NCI-H69 (cell line): ENCODE measurements at places on chromosomes 11 and 22.

DNA sequence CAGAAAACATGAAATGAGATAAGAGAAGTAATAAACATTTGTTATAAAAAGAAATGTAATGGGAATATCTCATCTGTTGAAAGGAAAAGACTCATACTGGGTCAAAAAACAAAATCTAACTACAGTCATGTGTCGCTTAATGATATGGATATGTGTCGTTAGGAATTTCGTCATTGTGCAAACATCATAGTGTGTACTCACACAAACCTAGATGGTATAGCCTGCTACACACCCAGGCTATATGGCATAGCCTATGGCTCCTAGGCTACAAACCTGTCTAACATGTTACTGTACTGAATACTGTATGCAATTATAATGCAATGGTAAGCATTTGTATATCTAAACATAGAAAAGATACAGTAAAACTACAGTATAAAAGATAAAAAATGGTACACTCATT lies 89.8 kb upstream of the ZC3H12C start:
- peak; percentile 76 for DNase-seq

GRCh38 chr11:26199331-26200095 lies 132.4 kb upstream of the ANO3 start:
- DNase-seq: no peak

DNA sequence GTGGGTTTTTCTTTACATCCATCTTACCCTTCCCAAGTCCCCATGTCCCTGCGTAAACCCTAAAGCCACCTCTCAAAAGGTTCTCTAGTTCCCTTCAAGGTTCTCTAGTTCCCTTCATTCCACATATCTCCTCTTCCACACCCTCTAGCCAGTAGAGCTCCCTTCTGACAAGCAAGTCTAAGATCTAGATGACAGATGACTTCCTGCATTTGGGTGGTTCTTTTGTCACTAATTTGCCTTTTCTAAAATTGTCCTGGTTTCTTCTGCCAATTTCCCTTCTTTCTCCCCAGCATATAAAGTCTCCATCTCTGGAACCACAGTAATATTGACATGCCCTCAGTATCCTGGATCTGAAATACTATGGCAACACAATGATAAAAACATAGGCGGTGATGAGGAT lies 7.8 kb downstream of the CD3E start:
- DNase-seq: no peak

GRCh38 chr22:43498856-43499253 lies 87.0 kb downstream of the MPPED1 start:
- DNase-seq: no peak

DNA sequence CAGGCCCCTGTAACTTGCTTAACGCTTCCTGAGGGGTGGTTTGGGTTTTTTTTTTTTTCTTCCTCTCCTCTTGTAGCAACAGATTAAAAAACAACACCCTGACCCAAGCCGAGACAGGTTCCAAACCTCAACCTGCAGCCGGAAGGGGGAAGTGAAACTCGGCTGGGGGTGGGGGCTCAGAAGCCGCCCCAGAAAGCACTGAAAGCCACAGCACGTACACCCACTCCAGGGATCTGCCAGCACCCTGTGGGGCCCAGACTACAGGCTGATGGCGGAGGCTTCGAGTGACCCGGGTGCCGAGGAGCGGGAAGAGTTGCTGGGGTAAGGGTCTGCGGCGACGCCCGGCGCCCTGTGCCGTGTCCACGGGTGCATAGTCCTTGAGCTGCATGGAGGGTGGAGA lies at the start of gene LSP1:
Gene LSP1, plus strand, starts transcription at position 208 of the 400 bp plus-strand sequence. Its CDS starts 61 bp downstream, at position 269.
- no peak for DNase-seq

DNA sequence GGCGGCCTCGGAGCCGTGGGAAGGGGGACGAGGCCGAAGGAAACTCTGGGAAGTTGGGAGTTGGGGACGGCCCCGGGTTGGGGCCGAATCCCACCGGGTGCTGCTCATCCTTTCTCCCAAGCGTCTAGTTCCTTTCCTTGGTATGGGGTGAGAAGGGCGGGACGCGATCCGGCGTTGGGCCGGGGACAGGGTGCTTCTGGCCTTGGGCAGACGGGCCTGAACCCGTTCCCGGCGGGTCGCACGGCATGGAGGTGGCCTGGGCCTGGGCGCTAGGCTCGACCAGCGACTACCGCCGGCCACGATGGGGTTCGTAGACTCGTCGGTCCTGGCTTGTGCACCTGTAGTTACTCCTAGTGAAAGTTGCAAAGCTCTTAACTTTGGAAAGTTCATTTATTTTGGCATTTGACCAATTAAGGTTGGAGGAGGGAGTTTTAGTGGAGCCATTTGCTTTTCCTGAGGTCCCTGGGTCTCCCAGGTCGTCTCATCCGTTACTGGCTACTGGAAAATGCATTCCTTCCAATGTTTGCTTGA lies 1.0 kb downstream of the SYT9 start:
- DNase-seq: peak; percentile 45

DNA sequence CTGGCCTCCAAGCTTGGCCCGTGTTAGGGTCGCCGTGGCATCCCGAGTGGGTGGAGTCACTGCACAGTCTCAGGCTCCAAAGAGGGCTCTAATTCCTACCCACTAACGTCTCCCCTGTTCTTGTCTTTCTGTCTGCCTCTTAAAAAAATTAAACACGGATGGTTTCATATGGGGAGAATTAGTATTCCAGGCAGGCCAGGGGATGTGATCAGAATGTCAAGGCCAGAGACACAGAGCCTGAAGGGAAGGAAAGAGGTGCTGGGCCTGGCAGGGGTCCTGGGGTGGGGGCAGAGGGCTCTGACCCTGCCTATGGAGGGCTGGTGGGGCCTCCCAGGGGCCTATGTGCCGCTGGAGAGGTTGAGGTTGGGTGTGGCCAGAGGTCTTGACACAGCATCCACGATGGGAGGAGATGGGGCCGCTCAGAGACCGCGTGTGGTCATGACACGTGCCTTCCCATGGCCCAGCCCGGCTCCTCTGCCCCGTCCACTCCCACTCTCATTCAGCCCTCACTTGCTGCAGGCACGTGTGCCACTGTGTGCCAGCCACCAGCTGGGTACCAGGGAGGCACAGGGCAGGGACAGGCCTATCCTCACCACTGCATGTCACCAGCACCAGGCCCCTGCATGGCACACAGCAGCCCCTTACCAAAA lies 56.5 kb downstream of the FLRT1 start:
- no peak for DNase-seq

DNA sequence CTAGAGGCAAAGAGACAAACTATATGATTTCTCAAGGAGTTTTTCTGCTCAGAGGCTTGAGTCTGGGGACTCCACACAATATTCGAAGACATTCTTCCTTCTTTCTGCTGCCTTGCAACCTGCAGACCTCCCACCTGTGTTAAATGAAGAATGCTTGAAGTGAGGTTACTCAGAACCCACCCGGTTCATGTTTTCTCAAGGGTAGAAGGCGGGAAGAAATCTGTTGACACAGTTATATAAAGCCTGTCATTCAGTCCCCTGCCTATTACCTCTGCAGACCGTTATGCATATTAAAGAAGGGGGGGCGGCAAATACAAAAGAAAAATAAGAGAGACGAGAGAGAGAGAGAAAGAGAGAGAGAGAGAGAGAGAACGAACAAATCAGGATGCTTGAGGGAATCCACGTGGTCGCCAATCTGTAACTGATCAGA lies 2.2 kb upstream of the KMT2A start:
- DNase-seq: peak; percentile 85

GRCh38 chr11:512761-513595 lies 5.9 kb upstream of the RNH1 start:
- no peak for DNase-seq

DNA sequence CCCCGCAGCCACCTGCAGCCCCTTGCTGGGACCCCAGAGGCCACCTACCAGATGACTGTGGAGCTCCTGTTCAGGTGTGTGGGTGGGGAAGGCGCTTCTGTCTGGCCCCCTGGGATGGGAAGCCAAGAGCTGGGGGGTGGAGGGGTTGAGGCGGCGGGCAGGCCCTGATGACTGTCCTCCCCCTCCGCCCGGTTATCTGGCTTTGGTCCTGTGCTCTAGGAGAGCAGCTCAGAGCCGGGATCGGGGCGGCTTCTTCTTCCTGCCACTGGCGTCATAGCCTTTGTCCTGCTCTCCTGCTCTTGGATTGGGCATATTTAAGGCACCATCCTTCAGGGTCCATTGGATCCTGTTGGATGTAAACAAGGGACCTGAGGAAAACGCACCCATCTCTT lies 38.4 kb downstream of the TPCN2 start:
- DNase-seq: no peak

GRCh38 chr11:14554959-14555358 lies 34.8 kb upstream of the PSMA1 start:
- no peak for DNase-seq

DNA sequence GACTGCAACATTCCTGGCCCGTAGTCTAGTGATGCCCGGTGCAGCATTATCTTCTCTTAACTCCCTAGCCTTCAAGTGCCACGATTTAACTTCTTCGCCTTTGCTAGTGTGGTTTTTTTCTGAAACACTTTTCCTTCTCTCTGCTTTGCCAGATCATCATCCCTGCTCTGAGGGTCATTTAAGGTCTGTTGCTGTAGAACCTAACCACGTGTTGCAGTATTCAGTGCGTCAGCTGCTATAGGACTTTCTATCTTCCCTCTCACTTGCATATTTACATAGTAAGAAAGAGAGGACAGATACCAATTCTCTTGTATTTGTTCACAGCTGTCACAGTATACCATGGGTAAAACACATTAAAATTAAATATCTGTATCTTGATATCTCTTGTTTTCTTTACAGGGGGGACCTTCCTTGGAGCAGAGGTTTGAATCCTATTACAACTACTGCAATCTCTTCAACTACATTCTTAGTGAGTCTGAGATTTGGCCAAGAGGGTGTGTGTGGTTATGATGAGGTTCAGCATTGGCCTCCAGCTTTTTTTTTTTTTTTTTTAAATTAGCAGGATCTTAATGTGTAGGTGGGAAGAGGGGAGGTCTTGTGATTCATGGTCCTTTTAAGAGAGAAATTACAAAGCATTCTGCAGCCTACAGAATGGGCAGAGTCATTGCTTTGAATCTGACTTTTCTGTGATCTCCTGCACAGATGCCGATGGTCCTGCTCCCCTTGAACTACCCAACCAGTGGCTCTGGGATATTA lies 13.5 kb downstream of the EIF3L start:
- no peak for DNase-seq

- no peak for DNase-seq
Measured at GRCh38 chr11:104001561-104002056, 34.8 kb upstream of the DDI1 start.

DNA sequence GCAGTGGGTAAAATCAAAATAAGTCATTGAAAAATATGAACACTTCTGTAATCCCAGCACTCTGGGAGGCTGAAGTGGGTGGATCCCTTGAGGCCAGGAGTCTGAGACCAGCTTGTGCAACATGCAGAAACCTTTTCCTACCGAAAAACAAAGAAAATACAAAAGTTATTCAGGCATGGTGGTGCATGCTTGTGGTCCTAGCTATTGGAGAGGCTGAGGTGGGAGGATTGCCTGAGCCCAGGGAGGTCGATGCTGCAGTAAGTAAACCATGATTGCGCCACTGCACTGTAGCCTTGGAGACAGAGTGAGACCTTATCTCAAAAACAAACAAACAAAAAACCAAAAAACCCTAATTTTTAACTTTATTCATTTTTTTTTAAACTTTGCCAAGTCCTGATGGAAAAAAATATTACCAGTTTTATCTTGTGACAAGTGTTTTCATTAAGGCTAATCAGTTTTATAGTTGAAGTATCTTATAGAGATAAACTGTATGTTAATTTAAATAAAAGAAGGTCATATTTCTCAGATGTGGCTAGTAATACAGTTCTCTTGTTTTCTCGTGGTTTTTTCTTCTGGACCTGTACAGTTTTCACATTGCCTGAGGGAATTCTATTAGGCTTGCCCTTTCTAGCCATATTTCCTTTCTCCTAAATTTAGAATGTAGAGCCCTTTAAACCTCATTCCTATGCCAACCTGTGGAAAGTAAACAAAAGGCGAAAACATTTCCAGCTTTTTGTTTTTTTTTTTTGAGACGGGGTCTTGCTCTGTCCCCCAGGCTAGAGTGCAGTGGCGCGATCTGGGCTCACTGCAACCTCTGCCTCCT lies 9.4 kb downstream of the HIPK3 start:
- DNase-seq: peak; percentile 16

GRCh38 chr11:2287091-2287490 lies 14.6 kb downstream of the C11orf21 start:
- DNase-seq: no peak

DNA sequence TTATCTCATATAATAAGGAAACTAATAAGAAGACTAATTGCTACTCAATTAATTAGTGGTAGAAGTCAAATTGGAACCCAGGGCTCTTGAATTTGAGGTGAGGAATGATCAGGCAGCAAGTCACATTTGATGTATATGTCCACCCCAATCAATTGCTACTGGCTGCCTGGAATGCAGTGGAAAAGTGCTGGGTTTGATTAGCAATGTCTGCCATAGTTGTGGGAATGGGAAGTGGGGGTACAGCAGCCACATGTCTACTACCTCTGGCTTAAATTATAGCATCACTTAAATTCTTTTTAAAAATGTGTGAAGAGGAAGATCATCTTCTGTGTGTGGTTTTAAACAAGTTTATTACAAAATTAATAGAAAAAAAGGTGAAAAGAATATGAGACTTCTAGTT lies 50.8 kb upstream of the NAV2 start:
- DNase-seq: no peak

DNA sequence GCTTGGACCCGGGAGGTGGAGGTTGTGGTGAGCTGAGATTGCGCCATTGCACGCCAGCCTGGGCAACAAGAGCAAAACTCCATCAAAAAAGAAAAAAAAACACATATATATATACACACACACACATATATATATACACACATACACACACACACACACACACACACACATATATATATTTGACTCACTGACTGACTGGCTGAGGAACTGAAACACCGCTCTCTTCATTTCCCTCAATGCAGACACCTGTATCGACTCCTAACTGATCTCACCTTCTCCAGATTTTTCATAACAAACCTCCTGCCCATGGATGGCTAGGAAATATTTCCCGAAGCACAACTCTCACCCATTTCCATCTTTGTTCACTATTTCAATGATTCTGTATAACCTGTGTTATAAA lies 140.7 kb upstream of the ANO3 start:
- no peak for DNase-seq

GRCh38 chr11:69546735-69547370 lies 65.4 kb downstream of the LINC01488 start:
- DNase-seq: no peak

DNA sequence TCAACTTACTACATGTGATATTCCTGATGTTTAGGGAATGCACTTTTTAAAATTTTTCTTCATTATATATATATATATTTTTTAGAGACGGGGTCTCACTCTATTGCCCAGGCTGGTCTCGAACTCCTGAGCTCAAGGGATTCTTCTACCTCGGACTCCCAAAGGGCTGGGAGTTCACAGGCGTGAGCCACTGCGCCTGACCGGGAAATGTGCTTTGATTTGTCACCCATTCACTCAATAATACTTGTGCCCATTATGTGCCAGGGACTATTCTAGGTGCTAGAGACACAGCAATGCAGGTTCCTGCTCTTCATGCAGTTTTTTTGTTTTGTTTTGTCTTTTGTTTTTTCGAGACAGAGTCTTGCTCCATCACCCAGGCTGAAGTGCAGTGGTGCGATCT lies 56.1 kb upstream of the INCENP start:
- DNase-seq: no peak
